Islet precursor cell (in vitro differentiated cells): ENCODE measurements at places on chromosomes 4 and X.
A peak's percentile ranks its signal among the peaks of the same experiment; 100 is the strongest.

GRCh38 chrX:914206-914605 is 283.6 kb downstream of the SHOX start:
- no peak for DNase-seq

GRCh38 chrX:44317181-44317580 is 26.3 kb downstream of the EFHC2 start:
- DNase-seq = no peak

DNA sequence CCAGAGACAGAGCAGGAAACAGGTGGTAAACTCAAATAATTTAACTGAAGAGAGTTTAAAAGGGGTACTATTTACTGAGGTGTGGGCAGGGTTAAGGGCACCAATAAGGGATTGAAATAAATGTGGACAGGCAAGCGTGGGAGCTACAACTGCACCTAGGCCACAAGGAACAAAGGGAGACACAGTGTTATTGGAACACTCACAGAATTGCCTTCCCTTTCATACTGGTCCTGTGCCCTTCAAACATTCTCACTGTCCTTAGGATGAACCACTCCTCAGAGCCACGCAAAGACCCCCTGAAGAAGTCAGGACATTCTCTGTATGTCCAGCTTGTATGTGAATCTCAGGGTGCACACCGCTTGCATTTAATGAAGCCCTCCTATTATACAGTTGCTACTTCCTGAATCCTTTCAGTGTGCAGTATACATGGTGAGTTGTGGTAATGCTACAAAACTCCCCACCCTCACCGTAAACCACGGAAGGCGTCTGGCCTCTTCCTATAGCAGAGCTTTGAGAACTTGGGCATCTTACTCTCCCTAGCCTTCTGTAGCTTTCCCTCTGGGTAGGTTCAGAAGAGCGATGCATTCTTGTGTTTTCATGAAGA is 9.6 kb upstream of the MRPL1 start:
- no peak for DNase-seq

- DNase-seq = no peak
Measured at GRCh38 chr4:28435314-28435713, 1574.7 kb downstream of the STIM2 start.

- no peak for DNase-seq
Measured at GRCh38 chrX:30875957-30876356, 13.1 kb downstream of the TAB3 start.

GRCh38 chr4:73589261-73589847 is 30.9 kb downstream of the RASSF6 start:
- DNase-seq = no peak

DNA sequence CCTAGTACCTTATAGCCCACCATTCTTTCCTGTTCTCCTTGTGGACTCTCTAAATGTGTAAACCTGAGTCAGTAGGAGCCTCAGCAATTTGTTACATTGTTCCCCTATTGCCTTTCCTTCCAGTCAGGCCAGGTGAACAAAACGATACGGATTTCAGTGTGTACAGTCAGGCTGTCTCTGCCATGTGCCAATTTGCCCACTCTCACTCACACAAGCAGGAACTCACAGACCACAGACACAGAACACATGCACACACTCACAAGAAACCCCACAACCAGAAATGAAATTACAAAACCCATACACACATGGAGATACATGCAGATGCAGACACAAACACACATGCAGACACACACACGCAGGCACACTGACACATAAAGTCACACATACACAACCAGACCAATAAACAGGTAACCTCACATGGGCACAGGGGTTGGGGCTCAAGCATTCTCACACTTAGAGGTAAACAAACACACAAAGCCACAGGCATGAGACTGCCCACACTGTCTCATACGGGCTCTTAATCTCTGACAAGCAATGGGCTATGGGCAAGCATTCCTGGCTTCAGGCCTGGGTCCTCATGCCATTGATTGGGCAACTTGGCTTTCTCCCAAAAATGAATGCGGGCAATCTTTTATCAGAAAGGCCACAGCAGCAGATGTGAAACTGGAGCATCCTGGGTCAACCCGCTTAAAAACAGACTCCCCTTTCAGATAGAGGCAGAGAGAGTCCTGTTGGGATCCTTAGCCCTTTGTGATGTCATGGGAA is 68.7 kb downstream of the NBDY start:
- peak; percentile 22 for DNase-seq

DNA sequence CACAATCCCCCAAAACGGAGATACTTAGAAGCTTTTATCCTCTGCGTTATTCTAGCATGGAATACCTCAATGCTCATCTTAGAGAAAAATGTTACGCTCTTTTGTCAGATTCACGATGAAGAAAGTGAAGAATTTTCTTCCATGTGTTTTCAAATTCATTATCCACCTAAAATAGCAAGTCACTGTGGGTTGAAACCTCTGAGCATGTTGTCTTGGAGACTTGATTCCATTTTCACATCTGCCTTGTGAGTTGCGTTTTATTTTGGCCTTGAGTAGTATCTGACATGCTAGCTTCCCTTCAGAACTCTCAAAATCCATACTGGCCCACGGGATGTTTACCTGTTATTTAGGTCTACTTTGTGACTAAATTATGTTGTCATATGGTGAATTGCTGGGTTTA is 66.3 kb downstream of the C4orf46 start:
- no peak for DNase-seq

- DNase-seq = no peak
Measured at GRCh38 chr4:89914609-89915550, 20.2 kb downstream of the MMRN1 start.

GRCh38 chr4:3225936-3226335 is 23.0 kb upstream of the MSANTD1 start:
- no peak for DNase-seq

- DNase-seq = no peak
Measured at GRCh38 chr4:165709516-165709915, 163.5 kb upstream of the TLL1 start.

GRCh38 chr4:84286048-84286447 is 213.0 kb downstream of the NKX6-1 start:
- DNase-seq = peak; percentile 52

GRCh38 chr4:108135549-108136209 is 33.1 kb downstream of the LEF1 start:
- DNase-seq = peak; percentile 92

DNA sequence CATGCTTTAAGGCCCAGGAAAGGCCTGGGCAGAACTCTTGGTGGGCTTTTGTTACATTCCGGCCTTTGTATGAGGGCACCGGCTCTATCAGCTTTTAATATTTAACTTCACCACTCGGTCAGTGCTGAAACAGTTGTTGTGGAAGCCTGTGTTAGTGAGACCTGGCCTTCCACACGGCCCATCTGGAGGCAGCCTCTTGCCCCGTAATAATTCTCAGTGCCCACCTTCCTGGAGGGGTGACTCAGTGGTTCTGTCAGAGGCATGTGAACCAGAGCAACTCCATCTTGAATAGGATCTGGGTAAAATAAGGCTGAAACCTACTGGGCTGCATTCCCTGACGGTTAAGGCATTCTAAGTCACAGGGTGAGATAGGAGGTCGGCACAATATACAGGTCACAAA is 162.0 kb upstream of the STS start:
- DNase-seq = no peak

DNA sequence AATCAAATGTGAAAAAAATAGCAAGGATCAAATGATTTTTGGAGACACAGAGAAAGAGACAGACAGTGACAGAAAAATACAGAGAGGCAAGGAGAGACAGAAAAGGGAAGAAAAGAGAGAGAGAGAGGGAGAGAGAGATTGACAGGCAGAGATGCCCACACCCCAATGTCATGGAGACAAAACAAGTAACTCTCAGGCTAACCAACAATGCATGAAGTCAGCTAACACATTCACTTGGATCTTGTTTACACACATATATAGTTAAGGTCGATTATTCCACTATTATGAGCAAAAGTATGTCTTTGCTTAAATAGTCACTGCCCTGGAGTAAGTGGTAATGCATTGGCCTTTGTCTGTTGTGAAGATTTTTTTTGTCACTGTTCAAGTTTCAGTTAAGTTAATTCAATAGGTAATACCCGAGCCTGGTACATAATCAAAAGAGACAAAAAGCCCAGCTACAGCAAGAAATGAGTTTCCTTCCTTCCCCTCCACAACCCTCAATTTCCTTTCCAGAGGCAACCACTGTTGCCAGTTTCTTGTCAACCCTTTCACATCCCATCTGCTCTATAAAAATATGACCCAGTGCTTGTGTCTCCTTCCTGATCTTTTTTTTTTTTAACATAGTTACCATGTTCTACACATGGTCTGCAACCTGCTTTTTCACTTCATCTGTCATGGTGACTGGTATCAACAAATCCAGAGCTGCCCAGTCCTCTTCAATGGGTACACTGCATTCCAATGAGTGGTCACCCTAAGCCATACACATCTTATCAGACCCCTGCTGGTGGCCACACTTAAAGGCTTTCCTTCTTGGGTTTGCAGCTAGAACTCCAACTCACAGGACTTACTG is 52.1 kb downstream of the PROM1 start:
- DNase-seq = no peak

DNA sequence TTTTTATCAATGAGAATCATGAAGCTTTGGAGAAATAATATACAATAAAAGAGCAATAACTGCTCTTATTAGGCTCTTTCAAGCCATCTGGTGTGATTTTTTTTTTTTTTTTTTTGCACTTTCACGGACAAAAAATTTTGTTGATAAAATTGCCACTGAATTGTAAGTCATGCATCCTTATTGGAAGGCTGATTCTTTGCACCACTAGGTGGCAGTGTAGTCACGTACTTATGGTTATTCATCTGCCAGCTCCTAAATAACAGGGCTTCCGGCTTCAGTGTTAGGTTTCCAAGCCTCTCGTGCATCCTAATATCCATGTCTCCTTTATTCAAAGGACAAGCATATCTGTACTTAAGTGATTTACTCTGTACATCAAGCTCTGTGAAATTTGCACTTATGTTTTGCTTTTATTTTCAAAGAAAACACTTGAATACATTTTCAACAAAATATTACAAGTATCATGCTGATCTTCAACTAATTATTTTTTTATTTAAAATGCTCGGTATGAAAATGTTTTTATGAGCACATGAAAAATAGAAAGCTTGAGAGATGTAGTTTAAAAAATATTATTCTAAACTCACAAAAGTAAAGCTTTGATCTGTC is 1578.3 kb upstream of the TENM3 start:
- DNase-seq = peak; percentile 80

DNA sequence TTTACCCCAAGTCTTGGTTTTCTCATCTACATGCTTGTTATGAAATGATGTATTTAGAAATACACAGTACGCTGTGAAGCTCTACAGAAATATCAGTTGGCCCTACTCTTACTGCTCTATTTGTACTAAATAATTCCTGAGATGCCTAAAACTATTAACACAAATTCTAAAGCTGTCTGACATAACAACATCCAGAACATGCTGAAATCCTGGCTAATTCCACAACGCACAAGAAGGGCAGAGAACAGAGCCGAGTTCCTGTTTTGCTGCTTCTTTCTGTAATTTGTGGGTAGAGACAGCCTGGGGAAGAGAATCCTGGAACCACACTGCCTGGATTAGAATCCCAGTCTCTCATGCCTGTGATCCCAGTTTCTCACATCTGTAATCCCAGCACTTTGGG is 59.0 kb downstream of the ZNF827 start:
- no peak for DNase-seq

DNA sequence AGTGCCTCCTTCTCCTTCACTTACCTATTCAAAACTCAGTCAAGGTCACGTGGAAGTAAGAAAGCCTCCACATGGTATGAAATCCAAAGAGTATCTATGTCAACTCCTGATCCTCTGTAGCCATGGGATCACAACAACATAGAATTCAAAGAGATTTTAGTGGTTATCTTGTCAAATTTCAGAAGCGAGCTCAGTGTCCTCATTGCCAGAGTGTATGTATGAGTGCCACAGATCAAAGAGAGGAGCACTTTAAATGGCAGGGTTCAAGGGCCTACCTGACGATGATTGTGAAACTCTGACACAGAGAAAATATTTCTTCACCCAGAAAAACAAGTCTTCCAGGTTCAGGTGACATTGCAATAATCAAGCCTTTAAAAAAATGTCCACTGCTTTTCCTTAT is 1.2 kb upstream of the ACE2 start:
- no peak for DNase-seq

GRCh38 chr4:99156992-99157391 is 12.9 kb upstream of the ADH4 start:
- no peak for DNase-seq

GRCh38 chr4:24089851-24090534 is 200.1 kb upstream of the PPARGC1A start:
- DNase-seq = no peak

DNA sequence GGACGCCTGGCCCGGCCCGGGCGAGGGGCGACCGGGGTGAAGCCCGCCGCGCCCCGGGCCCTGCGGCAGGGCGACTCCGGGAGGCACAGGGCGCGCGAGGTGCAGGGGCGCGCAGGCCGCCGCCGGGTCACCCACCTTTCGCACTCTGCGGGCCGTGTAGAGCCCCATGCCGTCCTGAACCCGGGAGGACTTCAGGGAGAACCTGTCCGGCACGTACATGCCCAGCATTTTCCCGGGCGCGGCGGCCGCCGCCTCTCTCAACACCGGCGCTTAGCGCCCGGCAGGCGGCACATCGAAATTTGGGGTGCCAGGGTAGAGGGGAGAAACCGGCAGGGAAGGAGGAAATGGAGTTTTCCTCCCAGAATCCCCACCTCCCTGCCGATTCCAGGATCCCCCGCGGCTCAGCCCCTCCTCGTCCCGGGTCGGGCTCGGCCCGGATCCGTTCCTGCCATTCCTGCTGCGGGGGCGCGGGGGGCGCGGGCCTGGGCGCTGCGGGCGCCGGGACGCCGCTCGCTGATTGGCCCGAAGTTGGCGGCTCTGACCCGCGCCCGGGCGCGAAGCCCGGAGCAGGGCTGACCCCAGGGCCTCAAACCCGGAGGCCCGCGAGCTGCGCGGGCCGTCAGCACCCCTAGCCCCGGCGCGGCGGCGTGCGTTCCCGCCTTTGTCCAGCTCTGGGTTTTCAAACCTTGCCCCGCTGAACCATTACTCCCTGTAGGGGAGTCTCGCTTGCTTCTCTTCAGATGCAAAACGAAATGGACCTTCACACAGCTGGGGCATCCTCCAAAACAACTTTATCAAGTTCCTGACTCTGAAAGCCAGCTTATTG is at the start of gene PRDM5:
TSS of gene PRDM5 (minus strand) at position 346 of the 826 bp plus-strand sequence. CDS start at position 228, 118 bp downstream.
- DNase-seq = peak; percentile 78

- DNase-seq = peak; percentile 76
Measured at GRCh38 chr4:78569306-78569821, 17.8 kb downstream of the ANXA3 start.

- no peak for DNase-seq
Measured at GRCh38 chrX:34404386-34405070, 252.6 kb downstream of the TMEM47 start.

GRCh38 chr4:10460313-10461047 is 3.3 kb upstream of the ZNF518B start:
- DNase-seq = no peak

DNA sequence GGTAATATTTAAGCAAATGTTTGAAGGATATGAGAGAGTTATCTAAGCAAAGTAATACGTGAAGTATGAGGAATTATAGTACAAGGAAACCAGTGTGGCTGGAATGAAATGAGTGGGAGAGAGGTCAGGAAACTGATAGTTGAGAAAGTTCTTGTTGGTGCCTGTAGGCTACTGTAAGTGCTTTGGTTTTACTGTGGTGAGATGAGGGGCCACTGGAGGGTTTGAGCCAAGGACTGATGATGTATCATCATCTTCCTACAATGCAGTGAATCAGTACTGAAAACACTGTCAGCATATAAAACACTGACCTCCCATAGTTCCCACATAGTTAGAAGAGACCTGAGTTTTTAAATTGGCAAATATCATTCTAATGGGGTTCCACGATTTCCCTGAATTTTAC is 367.5 kb upstream of the CTSO start:
- no peak for DNase-seq
